Astrocyte of the hippocampus (primary cell): ENCODE measurements at places on chromosomes 13 and 19.
A peak's percentile ranks its signal among the peaks of the same experiment; 100 is the strongest.

- no peak for DNase-seq
Measured at GRCh38 chr13:45353895-45354294, 12.9 kb upstream of the TPT1 start.

GRCh38 chr19:18091217-18091608, 4.5 kb upstream of the IL12RB1 start:
- no peak for DNase-seq

GRCh38 chr13:37925878-37926473, 56.4 kb upstream of the TRPC4 start:
- DNase-seq = no peak

DNA sequence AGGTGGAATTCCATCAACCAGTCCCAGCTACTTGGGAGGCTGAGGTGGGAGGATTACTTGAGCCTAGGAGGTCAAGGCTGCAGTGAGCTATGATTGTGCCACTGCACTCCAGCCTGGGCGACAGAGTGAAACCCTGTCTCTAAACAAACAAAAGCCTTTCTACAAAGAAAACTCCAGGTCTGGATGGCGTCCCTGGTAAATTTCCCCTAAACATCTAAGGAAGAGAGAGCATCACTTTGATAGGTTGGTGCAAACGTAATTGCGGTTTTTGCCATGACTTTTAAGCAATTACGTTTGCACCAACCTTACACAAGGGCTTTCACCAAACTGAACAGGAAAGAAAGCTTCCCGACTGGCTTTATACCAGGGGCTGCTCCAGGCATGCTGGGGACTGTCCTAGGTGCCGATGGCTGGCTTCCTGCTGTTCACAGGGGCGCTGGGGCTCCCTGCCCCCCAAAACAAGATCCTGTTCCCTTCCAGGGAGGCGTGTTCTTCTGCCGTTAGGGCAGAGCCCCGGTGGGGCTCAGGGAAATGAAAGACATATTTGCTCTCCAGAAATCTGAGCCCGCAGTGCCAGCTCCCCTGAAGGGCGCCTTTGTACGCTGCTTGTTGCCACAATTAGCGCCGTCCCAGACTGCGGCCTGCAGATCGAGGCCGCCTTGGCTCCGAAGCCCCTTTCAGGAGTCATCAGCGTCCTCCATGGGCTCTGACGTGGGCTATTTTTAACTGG, 38.7 kb upstream of the KLF2 start:
- DNase-seq = peak; percentile 66

- DNase-seq = no peak
Measured at GRCh38 chr13:109400209-109400608, 386.2 kb downstream of the IRS2 start.

DNA sequence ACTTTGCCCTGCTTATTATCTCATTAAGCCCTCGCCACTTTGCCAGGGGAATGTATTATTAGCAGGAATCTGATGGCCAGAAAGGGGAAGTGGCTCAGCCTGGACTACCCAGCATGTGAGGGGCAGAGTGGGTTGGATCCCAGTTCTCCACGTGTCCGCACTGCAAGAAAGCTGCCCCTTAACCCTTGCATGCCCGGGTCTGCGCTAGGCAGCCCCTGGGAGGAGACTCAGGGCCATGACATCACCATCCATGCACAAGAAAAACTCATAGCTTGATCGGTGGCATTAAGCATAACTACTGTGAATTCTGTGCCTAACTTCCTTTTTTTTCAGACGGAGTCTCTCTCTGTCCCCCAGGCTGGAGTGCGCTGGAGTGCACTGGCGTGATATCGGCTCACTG, 8.9 kb downstream of the CACNG8 start:
- DNase-seq = no peak

DNA sequence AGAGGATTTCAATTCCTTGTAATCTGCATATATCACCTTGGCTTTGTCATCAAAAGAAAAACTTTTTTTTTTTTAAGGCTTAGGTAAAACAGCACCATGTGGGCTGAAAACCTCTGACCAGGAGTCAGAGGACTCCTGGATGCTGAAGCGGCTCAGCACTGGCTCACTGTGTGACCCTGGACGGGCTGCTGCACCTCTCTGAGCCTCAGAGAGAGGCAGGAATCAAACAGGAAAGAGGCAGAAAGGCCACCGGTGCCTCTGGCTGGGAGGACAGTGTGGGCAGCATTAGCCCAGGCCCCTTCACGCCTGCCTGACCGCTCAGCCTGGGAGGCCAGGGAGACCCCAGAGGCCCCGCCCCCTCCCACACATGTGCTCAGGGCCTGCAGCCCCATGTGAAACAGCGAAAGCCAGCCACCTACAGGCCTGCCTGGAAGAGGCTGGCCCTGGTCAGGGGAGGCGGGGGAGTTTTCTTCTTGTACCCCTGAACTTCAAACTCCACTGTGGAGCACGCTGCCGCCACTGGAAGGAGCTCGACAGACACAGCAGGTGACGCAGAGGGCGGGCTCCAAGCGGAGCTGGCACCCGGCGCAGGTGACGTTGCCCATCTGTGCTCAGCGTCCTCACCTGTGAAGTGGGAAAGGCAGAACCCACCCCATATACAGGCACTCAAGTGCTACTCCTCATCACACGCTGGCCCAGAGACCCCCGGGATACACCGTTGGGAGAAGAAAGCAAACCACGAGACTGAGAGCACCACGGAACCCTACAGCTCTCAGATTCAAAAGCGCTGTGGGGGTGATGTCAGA, 39.7 kb downstream of the MLLT1 start:
- no peak for DNase-seq

DNA sequence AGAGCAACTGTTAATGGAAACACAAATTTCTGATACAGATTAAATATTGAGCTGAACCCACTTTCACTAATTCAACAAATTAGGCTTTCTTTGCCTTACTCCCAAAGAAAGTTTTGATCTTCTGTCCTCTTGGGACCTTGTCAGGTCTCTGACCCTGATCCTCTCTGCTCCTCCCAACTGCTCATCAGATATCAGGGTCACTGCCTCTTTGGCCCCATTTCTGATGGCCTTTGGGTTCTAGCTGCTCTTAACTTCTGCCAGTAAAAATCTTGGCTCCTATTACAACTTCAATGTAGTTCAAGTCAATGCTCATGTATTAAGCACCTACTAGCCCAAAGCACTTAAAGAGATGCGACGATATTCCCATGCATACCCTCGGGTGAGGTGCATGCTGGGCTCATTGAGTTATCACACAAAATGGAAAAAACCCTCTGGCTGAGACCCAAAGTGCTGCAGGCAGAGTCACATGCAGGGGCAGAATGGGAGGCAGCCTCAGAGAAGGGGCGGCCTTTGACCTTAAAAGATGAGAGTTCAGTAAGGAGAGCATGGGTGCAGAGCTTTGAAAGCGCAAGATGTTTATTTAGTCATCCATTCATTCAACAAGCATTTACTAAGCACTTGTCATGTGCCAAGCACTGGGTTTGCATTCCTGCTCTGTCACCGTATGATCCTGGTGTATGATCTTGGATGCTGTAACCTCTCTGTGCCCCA, 183.4 kb downstream of the USP12 start:
- DNase-seq = no peak

- peak; percentile 39 for DNase-seq
Measured at GRCh38 chr13:51740698-51741097, 63.3 kb downstream of the DHRS12 start.

DNA sequence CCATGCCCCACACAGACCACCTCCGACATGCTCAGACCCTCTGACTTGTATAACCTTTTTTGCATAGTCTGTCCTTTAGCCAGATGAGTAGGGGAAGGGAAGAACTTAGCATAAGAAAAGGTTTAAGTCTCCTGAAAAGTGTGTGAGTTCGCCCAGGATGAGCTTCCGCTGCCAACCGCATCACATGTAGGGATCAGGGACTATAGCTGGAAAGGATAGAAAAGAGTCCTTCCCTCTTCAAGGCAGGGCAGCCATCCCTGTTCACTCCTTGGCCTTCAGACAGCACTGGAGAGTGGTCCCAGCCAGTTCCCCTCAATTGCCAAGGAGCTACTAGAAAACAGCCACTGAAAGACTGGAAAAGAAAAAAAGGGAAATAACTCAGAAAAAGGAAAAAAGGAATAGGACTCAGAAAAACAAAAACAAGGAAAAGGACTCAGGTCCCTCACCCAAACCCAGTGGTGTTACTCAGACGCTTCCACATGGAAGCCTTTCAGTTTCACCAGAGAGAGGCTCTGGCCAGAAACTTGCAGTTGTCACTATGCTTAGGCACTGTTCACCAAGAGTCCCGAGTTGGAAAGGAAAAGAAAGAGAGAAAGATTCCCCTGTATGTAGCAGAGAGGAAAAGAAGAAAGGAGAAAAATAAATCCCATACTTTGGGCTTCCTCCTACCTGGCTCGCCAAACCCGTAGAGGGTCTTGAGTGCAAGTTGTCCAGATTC, 5.6 kb upstream of the TM9SF2 start:
- no peak for DNase-seq

GRCh38 chr19:13861714-13862531, 15.0 kb upstream of the NANOS3 start:
- DNase-seq = peak; percentile 98

- DNase-seq = no peak
Measured at GRCh38 chr19:29311191-29311790, 98.3 kb upstream of the UQCRFS1 start.

- no peak for DNase-seq
Measured at GRCh38 chr13:114152831-114153371, 20.5 kb upstream of the RASA3 start.

DNA sequence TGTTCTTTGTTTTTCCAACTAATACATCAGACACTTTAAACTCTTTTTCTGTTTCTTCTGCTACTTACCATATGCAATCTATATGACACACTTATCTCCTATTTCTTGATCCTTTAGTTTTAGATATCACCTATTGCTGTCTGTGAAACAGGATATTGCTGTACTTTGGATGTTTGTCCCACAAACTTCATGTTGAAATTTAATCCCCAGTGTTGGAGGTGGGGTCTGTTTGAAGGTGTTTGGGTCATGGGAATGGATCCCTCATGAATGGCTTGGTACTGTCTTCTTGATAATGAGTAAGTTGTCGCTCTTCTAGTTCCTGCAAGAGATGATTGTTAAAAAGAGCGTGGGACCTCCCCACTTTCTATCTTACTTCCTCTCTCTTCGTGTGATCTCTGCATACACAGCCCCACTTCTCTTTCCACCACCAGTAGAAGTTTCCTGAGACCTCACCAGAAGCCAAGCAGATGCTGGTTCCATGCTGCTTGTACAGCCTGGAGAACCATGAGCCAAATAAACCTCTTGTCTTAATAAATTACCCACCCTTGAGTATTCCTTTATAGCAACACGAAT, 244.2 kb downstream of the NHLRC3 start:
- DNase-seq = no peak

DNA sequence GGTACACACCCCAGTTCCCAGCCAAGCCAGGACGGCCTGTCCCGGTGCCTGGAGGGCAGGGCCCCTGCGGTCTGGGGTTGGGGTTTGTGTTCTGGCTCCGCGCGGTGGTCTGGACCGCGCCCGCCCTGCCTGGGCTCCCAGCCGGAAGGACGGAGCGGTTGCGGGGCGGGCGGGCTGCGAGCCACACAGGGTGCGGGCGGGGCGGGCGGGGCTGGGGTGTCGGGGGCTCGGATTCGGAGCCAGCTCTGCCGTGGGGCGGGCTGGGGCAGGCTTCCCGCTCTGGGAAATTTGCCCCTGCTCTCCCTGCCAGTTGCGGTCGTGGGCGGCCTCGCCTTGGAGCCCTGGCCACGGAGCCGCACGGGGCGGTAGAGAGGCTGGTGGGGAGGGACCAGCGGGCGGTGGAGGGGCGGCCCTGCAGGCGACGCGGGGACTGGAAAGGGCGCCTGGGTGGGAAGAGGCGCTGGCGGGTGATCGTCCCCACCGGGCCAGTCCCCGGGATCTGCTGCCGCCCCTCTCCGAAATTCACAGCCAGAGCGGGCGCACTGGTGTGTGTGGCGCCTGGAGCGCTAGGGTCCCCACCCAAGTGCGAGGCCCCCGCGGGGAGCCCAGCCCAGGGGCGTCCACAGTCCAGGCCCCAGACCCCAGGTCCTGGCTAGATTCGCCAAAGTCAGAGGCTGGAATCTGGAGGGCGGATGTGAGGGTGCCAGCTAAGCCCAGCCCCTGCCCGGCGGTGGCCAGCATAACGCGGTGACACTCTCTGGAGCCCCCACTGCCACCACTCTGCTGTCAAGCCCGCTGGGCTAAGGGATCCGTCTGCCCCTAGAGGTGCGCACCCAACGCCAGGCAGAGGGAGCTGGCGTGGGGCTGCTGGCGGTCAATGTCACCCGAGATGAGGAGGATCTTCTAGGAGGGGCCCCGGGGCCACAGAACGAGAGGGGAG, 11.0 kb upstream of the ZNF492 start:
- peak; percentile 16 for DNase-seq

GRCh38 chr13:32895296-32895695, 120.9 kb upstream of the KL start:
- no peak for DNase-seq

DNA sequence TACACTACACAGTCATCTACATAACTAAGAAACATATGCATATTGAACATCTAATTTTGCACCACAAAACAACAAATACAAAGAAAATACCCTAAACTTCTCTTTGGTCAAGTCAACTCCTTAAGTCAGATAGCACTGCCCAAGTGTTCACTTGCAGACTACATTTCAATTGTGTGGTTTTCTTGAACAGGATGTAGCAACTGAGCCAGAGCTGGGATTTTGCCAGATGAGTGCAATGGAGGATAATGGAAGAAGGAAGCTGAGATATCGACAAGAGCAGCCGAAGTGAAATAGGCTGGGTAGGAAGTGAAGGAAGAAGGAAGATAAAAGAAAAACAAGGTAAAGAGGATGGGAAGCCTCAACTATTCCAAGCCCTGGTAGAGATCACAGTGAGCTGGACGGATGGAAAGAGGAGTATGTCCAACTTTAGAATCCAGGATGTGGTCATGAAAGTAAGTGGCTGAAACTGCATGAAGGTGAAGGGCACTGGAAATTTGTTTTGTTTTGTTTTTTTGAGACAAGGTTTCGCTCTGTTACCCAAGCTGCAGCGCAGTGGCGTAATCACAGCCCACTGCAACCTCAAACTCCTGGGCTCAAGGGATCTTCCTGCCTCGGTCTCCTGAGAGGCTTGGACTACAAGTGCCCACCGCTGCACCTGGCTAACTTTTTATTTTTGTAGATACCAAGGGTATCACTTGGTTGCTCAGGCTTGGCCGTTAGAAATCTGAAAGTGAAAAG, 15.0 kb downstream of the NUFIP1 start:
- peak; percentile 67 for DNase-seq

DNA sequence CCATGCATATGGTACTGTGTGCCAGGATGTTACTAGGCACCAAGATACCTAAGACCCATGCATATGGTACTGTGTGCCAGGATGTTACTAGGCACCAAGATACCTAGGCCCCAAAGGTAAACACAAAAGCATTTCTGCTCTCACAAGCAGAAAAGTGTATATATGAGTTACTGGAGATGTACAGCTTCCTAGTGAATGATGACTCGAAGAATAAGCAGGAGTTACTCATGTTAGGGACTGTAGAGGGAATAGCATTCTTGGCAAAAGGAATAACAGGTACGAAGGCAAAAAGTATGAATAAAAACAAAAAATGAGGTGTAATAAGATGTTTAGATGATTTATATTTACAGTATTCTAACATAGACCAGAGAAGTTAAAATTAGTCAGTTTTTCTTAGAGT, 383.7 kb downstream of the DIAPH3 start:
- no peak for DNase-seq

DNA sequence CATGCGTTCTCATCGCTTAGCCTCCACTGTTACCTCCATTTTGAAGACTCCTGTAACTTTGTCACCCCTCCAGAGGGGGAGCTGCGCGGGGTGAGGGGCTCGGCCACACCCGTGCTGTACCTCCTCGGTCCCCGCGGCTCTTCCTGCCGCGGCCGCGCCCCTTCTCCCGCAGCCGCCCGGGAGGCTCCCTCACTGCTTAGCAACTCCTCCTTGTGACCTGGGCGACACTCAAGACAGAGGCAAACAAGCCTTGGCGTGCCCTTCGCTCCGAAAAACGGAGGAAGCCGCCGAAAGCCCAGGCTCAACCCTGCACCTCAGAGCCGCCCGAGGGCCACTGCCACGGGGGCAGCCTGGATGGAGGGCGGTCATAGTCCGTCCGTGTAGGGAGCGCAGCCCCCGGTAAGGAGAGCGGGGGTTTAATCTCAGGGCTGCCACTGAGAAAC, 494.3 kb downstream of the FOXO1 start:
- no peak for DNase-seq
